NCI-H1694 (cell line): ENCODE measurements at places on chromosomes 12 and 14.
A peak's percentile ranks its signal among the peaks of the same experiment; 100 is the strongest.

DNA sequence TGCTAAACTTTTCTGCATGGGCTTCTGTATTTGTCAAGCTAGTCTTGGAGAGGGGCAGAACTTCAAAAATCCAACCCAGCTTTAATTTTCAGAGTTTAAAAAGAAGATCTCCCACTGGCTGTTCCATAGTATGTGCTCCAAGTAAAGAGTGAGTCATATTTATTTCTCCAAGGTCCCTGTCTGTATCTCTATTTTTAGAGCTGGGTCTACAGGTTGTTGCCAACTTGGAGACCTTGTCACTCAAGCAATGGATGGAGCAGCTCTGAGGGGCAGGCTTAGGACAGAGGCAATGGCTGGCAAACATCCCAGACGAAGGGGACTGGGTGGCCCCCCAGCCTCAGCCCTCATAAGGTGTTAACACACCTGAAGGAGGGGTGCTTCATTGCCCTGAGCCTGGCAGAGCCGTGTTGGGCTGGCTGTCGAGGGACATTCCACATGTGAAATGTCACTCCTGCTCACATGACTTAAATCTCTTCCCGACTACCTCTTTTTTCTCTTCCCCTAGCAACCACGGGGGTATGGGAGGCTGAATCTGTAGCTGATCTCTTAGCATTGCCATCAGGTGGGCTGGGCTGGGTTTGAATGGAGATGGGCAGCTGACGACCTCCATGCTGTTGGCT is 103.1 kb downstream of the SMOC1 start:
- no peak for DNase-seq

DNA sequence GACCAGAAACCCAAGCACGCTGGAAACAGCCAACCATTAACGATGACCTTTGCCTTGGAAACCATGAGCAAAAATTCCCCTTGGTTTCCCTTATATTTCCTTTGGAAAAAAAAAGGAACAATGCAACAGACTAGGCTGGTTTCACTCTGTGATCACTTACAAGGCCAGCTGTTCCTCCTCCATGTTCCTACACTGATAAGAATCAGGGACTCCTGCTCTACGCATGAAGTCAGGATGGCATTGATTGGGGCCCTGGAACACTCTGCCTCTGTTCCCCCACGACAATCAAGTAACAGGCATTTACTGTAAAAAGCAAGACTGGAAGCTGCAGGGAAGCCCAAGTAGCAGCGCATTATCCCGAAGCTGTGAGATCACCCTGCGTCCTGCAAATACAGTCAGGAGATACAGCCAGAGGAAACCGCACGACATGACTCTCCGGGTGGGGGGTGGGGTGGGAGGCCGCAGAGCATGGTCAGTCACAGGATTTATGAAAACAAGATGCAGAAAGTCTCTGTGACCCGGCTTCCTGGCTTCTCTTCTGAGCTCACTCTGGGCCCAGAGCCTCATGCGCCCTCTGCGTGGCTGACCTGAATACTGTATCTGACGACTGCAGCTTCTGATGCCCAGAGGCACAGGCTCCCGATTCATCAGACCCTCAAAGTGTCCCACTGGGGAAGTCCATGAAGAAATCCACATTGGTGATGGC is 31.1 kb downstream of the SSH1 start:
- DNase-seq, result no peak

DNA sequence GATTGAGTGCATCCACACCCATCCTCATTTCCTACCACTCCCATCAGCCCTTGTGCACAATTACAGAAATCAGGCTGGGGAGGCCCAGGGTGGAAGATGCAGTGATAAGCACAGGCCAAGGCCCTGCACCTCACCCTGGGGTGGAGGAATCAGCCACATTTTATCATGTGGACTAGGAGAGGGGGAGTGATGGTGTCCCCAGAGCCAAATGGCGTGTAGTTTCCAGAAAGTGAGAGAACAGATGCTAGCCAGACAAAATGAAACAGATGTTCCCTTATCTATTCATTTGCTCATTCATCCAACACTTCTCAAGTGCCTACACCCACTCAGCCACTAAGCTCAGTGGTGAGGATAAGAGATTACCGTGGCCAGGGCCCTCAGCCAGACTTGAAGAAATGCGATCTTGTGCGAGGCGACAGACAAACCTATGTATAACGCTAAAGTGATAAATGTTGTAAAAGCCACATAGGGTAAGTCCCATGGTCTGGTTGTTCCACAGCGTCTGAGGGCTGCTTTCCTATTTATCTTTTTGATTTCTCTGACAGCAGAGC is 93.6 kb downstream of the STAB2 start:
- peak; percentile 89 for DNase-seq

DNA sequence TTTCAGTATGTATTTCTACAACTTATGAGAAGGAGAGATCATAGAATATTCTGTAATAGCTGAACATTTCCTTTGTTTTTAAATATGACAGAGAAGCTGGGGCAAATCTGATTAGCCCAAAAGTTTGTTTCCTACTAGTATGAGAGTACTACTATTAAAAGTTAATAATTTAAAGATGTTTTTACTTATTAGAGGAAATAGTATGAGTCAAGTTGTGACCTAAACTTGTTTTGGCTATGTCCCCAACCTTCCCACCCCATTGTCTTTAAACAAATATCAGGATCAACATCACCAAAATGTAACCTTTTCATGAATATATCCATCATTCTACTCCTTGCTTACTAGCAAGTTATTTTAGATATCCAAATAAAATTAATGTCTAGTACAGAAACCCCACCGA is 10.5 kb downstream of the GNPNAT1 start:
- DNase-seq, result no peak

- DNase-seq, result no peak
These were observed 257.0 kb downstream of the DPF3 start for GRCh38 chr14:72636871-72637270.

DNA sequence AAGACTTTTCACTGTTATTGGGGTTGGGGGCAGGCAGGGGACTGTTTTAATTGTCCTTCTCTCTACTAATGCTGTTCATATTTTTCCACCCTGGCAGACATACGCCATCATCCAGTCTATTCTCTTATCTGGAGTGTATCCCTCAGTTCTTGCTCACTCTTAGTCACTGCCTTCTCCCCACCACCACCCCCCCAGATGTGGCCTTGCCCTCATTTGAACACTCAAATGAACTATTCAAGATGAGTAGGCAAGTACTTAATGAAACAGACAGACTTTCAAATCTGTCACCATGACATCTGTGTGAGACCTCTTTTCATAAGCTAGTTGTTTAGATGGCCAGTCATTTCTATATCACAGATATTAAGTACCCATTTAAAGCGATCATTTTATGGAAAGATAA is 10.1 kb downstream of the NUDT4 start:
- DNase-seq, result no peak

GRCh38 chr12:104596134-104596799 is 139.5 kb downstream of the CHST11 start:
- no peak for DNase-seq

DNA sequence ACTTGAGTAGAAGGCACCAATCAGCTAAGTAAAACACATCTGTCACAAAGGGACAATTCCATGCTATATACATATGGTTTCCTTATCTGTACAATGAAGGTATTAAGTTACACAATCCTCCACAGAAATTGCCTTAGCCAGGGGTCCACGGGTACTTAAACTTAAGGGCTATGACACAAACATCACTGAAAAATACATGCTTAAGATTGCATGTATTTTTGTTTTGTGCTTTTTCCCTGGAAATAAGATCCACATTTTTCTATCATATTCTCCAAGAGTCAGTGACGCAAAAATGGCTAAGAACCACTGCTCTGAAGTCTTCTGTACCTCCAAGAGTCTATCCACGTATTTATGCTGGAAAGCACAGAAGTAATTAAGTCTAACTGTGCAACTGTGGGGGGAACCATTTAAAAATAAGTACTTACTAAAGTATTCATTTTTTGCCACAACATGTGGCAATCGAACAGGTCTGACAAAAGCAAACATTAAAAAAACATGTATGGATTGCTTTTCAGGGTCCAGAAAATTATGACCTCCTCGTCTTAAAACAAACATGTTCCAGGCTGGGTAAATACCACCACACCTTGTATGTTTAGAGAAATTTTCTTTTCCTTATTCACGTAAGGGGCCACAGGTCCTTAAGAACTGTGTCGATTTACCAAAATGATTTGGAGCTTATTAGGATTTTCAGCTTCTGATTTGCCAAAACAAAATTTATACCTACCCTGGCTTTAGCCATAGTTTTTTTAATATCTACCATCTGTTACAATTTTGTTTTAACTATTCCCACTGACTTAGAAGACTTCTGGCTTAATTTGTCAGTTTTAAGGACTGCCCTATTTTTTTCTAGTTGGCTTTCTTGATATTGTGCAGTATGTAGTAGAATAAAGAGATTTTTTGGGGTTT is 2.8 kb downstream of the SLC38A2 start:
- DNase-seq, result no peak
